ENCODE measurements at places on chromosomes 16 and 17. TPM values are rescaled to one million over a fixed set of nuclear protein-coding genes. Genes with fewer than 3 reads are reported as not detected.

Gene GPR142
- not detected for total RNA-seq

Gene NQO1
- 75.9 TPM for total RNA-seq

Gene TEKT1
- not detected for total RNA-seq

GRCh38 chr17:2931876-2932275, 131.5 kb downstream of the OR1D5 start:
- no peak for DNase-seq

DNA sequence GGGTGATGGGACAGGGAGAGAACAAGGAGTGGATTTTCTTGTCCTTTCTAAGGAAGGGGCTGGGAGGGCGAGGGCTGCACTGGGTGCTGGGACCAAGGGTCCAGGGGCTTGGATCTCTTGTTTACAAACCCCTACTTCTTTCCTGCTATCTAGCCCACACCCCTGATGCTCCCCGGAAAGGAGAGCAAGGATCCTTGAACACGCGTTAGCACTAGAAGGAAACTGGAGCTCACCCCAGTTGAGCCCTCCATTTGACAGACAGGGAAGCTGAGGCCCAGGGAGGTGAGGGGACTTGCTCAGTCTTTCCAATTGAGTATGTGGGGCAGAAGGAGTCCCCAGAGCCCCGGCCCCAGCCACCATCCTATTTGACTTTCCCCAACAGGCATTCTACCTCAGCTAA, 4.6 kb upstream of the ITGAE start:
- DNase-seq: no peak

GRCh38 chr17:21252796-21253645, at the start of gene NATD1:
TSS of gene NATD1 (minus strand) at chr17:21253410. CDS start at chr17:21253264, 146 bp downstream.
- DNase-seq: peak; percentile 97

GRCh38 chr16:11877374-11877773, 26.0 kb upstream of the RSL1D1 start:
- DNase-seq: no peak

GRCh38 chr17:35729405-35729833, 2.0 kb upstream of the RASL10B start:
- DNase-seq: peak; percentile 51

DNA sequence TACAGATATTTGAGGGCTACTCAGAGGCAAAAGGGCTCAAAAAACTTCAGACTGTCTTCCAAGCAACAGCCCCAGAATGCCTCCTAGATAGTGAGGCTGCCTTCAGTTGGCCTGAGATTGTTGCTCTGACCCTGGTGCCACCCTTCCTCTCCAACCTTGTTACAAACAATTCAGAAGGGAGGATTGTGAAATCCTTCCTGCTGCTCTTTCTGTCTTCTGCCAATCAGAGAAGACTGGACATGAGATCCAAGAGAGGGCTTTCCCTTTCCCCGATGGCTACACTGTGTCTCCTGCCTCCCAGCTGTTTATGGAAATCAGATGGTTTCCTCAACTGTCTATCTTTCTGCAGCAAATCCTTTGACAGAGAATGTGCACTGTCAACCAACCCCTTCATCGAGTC, 419.9 kb downstream of the CDH13 start:
- no peak for DNase-seq

GRCh38 chr17:79020631-79021301, 3.2 kb upstream of the C1QTNF1 start:
- DNase-seq: no peak

- peak; percentile 83 for DNase-seq
Observed at GRCh38 chr16:69563605-69564580, 1.9 kb upstream of the NFAT5 start.

GRCh38 chr17:57677301-57677700, 67.8 kb downstream of the CCDC182 start:
- DNase-seq: no peak

DNA sequence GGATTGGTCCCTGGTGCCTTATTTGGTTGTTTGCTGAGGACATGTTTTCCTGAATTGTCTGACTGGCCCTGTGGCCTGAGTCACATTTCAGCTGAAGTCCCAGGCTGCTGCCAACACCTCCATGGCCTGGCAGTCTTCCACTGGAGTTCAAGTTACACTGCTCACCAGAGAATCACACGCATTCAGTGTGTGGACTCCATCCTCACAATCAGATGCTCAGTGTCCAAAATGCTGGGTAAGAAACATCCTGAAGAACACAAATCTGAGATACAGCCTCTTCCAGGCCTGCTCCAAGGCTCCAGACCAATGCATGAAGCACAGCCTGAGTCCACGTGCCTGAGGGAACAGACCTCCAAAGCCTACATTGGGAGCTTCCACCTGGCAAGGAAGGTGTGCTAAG, 19.2 kb downstream of the CD300LB start:
- DNase-seq: no peak

DNA sequence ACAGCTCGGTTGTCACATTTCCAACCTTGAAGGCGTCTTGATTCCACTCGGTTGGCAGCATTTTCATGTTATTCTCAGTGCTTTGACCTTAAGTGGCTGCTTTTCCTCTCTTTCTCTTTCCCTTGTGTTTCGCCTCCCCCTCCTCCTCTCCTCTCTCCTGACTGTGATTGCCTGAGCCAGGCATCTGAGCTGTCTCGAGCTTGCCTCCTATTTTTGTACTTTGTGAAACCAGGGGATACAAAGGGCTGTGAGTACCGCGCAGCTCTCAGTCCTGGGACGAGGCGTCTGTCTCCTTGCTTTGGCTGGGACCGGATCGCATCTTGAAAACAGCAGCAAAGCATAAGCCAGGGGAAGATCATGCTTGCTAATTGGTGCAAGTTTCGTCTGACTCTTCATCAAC, 48.8 kb upstream of the SDK2 start:
- no peak for DNase-seq

GRCh38 chr17:4448197-4448980, 14.6 kb downstream of the SPNS3 start:
- DNase-seq: no peak

- peak; percentile 69 for DNase-seq
Observed at GRCh38 chr16:2243031-2243528, 6.8 kb downstream of the DNASE1L2 start.
